ENCODE measurements at places on chromosomes 6 and 20.

- DNase-seq, result peak; percentile 9
These were observed at the start of gene KCNK17 for GRCh38 chr6:39314273-39314795. TSS of gene KCNK17 (minus strand) at chr6:39314419. CDS start at chr6:39314320, 99 bp downstream.

GRCh38 chr6:64679416-64679815, 1027.6 kb downstream of the EYS start:
- DNase-seq, result no peak

DNA sequence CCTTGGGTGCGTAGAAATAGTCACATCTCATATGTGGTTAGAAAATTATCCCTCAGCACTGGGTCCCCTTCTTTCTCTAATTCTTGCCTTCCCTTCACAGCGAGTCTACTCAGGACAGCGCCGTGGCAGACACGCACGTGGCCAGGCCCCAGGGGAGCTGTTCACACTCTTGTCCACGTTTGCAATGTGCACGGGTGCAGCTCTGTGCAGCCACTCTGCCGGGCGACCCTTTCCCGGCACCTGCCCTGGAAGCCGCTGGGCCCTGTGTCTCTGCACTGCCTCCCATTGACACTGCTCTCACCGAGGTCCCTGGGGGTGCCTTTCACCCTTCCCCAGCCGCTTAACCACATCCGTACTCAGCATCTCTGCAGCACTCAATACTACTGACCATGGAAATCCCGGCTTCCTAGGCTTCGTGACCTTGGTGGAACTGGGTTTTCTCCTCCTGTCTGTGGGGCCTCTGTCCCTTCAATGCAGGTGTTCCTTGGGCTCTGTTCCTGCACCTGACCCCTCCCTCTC, 104.9 kb downstream of the DACT2 start:
- DNase-seq, result no peak

- DNase-seq, result no peak
These were observed 19.5 kb downstream of the KIZ start for GRCh38 chr20:21145424-21145823.

DNA sequence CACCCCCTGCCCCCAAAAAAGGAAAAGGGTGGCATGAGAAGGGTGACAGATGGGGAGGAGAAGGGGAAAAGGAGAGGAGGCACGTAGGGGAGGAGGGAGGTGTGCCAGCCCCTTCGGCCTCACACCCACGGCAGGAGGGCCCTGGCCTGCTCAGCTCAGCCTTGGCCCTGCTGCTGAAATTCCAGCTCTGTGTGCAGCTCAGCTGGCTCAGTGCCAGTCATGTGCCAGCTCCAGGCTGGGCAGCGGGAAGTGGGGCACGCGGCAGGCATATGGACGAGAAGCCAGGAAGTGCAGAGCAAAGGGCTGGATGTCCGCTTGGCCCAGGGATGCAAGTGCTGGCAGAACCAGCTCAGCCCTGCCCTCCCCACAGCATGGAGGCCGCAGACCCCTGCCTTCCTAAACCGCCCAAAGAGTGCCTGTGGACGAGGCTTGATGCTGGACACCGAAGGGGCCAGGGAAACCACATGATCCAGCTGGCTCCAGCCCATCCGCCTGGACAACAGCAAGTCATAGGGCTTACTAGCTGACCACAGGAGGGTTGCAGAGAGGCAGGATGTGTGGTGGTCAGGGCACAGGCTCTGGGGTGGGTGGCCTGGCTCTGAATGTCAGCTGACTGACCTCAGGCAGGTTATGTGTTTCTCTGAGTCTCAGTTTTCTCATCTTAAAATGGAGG, 60.2 kb downstream of the NOL4L start:
- no peak for DNase-seq

GRCh38 chr6:32149092-32149755, 2.5 kb downstream of the PRRT1 start:
- DNase-seq, result peak; percentile 28

DNA sequence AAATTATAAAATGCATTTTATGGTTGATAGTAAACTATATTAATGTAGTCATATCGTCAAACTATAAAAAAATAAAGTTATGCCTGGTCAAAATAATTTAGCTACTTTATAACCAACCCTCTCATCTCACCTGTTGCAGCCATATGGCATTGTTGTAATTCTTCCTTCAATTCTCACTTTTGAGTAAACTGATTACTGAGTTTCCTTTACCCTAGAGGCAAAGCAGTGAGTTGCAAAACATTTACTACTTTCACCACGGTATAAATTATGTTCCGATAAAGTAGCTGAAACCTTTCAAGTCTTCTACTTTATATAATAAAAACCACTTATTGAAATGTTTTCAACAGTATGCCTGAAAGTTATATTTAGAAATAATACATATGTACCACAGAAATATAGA, 113.8 kb downstream of the AHI1 start:
- no peak for DNase-seq

DNA sequence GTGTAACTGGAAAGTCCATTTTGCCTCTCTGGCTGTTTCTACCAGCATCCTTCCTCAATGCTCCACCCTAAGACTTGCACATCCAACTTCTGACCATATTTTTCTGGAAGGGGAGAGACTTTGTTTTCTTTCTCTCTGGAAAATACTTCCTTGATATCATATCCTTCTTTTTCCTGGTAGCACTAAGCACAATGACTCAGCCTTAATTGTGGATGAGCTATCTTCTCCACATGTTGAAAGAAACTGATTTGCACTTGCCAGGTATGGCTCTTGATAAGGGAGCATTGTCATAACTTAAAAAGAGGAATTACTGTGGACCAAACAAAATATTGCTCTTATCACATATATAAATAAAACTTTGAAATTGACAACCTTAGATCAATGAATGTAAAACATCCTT, 30.1 kb upstream of the IBTK start:
- DNase-seq, result no peak

- DNase-seq, result no peak
These were observed 111.0 kb downstream of the TBC1D7 start for GRCh38 chr6:13217206-13217905.

GRCh38 chr20:56730996-56731395, 101.9 kb downstream of the TFAP2C start:
- DNase-seq, result no peak

DNA sequence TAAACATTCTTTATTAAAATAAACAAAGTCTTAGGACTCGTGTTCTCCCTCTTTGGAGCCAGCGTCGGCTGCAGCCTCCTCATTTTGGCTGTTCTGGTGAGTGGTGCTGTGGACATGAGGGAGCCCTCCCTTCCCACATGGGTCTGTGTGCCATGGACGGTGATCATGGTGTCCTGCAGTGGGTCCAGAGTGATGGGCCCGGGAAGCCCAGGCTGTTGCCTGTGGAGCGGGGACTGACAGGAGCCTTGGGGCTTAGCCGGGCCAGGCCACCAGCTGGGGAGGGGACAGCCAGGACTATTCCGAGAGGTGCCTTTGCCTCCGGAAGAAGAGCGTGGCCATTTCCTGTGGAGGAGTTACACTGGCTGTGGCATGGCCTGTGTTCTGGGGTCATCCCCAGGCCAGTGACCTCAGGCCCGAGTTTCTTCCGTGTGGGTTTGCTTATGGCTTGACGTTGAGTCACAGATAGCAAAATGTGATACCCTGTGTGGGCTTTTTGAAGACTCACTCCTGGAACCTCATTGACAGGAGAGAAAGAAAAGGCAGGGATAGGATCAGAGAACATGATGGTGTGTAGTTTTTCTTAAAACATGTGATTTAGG, 153.4 kb downstream of the DTNBP1 start:
- no peak for DNase-seq

GRCh38 chr20:21628800-21629199, 76.7 kb upstream of the PAX1 start:
- no peak for DNase-seq

- DNase-seq, result no peak
These were observed 72.3 kb downstream of the FARS2 start for GRCh38 chr6:5333658-5334057.

- DNase-seq, result no peak
These were observed 141.9 kb downstream of the HIVEP2 start for GRCh38 chr6:142803032-142803431.

- no peak for DNase-seq
These were observed 60.4 kb upstream of the AKAP12 start for GRCh38 chr6:151179321-151179720.

- peak; percentile 13 for DNase-seq
These were observed 625.4 kb downstream of the QKI start for GRCh38 chr6:164039954-164040375.

DNA sequence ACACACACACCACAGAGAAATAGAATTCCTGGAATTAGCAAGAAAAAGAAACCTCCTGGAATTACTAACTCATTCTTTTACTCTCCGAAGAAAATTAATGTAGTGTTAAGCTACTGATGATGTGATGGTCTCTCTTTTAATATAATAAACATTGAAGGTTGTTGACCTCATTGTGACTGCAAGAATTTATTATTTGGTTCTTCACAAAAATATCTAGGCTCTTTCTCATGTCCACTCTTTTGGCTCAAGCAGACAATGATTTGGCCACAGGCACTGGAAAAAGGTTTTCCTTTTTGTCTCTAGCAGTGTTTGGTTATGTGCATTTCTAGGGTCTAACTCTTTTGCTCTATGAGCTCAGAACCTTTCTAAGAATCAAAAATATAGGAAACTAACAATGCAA, 811.9 kb downstream of the TENT5A start:
- DNase-seq, result no peak

GRCh38 chr6:167825332-167826229, 1.1 kb upstream of the AFDN start:
- peak; percentile 51 for DNase-seq

DNA sequence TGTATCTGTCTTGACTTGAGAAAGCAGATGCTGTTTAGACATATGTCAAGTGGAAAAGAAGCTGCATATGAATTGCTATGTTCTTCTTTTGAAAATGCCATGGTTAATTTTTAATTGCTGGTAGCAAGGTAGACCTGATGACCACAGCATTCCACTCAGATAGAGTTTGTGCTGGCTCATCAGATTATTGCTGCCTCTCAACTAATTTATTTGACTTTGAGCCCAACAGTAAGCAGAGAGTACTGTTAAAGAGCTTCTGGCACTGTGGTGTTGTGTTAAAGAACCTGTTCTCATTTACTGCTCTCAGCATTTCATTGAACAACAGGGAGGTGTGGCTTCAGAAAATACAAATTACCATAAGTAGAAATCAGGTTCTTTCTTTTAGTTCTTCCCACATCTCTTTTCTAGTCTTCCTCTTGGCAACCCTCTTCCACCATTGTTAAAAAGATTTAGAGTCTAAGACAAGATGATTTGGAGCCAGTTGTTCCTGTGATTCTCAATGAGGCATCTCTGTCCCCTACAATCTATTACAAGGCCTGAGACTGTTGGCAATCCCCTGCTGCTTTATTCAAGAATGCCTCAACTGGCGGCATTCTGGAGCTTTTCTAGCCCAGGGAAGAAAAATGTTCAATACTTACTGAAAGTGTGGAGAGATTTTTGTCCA, 967.6 kb upstream of the GJE1 start:
- no peak for DNase-seq

GRCh38 chr20:34538671-34539123, 19.8 kb upstream of the MAP1LC3A start:
- DNase-seq, result peak; percentile 78

DNA sequence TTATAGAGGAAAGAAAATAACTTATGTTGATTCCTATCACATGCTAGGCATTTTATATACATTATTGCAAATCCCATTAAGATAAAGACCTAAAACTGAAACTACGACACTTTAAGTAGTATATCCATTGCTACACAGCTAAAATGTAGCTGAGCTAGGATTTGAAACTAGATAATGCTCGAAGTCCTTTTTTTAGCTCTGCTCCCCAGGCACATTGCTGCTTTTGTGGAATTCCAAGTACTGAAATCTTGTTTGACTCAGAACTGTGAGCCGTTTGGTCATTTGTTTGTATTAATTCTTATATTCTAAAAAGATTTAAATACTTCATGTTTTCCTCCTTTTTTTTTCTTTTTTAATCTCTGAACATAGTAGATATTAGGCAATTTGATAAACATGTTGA, 644.8 kb downstream of the HACE1 start:
- no peak for DNase-seq

- DNase-seq, result no peak
These were observed 28.7 kb upstream of the CLDN20 start for GRCh38 chr6:155235087-155235486.

DNA sequence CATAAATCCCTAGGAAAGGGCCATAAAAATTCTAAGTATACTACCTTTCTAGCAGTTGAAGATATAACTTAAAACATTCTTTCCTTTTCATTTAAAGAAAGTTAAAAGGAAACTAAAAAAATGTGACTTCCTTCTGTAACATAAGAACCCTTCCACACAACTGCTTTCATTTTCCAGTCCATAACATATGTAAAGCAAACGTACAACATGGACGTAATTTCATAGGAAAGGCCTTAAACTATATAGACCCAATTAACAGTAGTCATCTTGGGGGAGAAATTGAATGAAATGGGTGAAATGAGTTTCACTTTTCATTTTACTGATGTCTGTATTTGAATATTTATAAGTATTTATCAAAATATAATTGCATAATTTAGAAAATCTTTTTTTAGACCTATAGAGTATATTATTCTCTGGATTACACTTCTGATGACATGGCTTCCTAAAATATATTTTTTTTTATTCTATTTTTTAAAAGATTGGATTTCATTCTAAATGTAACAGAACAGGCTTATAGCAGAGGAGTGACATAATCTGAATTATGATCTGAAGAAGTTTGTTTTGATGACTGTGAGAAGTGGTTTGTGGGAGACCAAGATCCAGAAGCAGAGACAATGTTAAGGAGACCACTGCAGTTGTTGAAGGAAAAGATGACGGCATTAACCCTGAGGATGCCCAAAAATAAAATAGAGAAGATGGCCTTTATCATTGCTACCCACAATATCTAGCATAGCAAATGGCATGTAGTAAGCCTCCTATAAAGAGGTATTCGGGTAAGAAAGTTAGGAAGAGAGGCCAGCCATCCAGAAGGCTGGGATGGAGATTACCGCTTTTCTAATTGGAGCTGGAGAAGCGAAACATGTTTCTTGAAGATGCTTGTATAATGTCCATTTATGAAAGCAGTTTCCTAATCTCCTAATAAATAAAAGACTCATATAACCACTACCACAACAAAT, 260.4 kb downstream of the PTPRK start:
- DNase-seq, result no peak

- DNase-seq, result no peak
These were observed 52.6 kb upstream of the C20orf144 start for GRCh38 chr20:33609504-33609903.

DNA sequence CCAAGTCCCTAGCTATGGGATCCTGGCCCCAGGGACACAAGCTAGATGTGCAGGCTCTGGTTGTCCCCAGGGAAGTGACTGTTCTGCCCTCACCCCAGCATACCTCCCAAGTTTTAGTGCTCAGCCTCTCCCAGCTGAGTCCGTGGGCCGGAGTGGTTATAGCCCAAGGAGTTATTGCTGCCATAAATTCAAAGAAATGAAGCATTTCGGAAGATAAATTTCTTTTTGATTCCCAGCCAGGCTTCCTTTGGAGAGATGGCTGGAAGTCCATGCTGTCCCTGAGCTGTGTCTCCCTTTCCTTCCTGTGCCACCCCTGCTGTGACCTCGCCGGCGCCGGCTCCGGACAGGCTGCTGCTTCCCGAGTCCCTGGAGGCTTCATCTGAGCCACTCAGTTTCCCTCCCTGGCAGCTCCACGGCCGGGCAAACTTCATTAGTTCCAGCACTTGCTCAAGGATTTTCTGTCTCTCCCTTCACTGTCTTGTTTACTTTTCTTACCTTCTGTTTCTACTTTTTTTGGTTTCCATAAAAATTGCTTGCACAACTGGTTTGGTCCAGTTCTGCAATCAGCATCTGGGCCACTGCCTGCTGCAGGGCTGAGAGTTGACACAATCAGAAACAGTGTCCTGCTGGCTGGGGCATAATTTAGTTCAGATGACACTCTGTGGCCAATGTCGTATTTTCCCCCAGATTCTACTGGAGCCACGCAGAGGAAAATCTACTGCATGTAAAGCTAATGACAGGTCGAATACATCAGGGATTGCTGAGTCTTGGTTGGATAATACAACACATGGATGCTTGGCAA, 225.5 kb downstream of the SYNDIG1 start:
- DNase-seq, result no peak
